ENCODE measurements at places on chromosomes 12 and 14. TPM values are rescaled to one million over a fixed set of nuclear protein-coding genes. Genes with fewer than 3 reads are reported as not detected.

DNA sequence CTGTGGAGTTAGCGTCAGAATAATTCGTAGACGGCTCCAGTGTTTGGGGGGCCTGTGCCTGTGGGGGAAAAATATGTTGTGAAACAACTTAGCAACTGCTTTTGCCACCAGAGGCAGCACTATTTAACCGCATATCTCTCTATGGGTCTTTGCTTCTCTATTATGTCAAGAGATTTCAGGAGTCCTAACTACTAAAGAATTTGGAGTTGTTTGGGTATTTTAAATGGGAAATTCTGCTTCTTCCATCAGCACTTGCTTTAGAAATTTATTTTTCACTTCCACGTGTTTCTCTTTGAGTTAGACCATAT, 594 bp upstream of the CLEC14A start:
- DNase-seq, result no peak

DNA sequence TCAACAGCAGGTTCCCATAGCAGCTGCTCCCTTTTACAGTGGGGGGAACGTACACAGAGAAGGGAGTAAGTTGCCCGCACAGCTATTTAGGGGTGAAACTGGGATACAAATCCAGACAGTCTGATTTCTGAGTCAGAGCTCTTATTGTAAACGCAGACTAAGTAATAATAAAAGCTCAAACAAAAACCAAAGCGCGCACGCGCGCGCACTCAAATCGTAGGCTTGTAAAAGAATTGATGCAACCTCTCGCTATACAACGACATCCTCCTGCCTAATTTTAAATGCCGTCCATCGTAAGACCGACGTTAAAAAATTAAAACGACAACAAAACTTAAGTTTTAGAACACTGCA, 747 bp upstream of the DACT1 start:
- peak; percentile 66 for DNase-seq

DNA sequence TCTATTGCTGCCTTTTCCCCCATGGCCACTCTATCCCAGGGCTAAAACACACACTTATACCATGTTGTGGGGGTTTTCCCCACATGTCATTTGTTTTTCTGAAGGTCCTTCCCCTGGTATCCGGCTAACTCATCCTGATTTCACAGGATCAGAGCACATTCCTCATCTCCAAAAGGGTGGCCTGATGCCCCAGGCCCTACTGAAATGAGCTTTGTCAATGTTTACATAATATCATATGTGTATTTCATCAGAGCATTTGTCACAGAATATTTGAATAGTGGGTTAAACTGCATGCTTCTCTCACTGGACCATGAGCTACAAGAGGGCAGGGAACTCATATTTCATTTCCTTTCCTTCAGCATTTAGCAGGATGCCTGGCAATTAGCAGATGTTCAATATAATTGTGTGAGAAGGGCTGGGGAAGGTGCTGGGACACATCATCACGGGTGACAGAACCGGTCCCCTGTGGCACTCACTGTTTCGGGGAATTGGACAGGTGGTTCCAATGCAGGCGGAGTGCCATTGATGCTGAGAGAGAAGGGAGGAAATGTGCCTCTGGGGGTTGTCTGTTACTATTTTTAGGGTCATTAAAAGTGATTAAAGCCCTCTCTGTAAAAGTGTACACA, 26.8 kb downstream of the EMP1 start:
- DNase-seq, result no peak

- no peak for DNase-seq
Observed at GRCh38 chr12:130646716-130647370, 69.3 kb downstream of the RIMBP2 start.

- DNase-seq, result no peak
Observed at GRCh38 chr12:13950502-13950901, 30.9 kb downstream of the GRIN2B start.

GRCh38 chr12:62562846-62563245, 96.2 kb downstream of the MON2 start:
- no peak for DNase-seq

DNA sequence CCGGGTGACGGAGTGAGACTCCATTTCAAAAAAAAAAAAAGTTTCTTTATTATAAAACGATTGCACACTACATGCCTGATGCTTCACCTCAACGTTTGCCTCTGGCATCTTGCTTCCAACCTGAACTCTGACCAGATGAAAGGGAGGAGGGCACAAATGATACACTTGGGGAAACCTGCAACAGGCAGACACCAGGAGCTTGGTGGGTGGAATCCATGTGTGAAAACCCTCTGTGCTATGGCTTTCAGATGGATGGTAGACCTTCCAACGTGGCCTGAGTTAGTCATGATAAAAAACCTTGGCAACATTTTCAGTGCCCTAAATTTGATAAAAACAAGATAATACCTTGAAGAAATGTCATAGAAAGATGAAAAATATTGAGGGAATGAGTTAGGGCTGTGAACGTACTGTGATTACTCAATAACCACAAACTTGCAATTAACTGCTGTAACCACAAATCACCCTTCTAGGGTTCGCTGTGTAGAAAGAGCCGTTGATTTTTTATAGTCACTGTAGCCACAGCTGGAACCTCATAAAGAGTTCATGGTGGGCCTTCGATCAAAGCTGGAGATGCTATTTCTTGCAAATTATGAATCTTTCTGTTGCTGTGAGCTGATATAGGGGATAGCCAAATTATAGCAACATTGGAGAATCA, 26.1 kb upstream of the GZMB start:
- DNase-seq, result no peak

DNA sequence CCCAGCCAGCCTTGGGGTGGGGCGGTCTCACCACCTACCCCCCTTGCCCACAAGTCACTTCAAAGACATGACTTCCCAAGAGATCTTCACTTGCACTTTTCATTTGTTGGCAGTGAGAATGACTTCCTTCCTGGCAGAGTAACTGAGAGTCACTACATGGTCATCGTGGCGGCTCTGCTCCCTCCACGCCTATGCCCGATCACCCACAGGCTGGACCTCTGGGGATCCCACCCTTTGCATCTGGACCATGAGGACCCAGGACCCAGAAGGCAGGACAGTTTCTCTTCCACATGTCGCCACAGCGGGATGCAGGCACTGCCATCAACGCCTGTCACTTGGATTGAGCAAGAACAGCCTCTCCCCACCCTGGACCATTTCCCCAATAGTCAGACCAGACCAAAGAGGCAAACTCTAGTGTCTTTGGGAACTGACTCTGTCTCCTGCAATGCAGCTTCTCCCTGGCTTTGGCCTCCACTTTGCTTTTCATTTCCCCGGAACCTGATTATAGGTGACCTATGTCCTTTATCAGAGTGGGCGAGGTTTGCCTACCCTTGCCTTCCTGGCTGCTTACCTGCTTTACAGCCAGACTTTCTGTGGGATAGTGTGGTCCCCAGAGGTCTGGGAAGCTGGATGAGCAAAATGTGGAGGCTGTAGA, 3.6 kb downstream of the VDR start:
- DNase-seq, result no peak

DNA sequence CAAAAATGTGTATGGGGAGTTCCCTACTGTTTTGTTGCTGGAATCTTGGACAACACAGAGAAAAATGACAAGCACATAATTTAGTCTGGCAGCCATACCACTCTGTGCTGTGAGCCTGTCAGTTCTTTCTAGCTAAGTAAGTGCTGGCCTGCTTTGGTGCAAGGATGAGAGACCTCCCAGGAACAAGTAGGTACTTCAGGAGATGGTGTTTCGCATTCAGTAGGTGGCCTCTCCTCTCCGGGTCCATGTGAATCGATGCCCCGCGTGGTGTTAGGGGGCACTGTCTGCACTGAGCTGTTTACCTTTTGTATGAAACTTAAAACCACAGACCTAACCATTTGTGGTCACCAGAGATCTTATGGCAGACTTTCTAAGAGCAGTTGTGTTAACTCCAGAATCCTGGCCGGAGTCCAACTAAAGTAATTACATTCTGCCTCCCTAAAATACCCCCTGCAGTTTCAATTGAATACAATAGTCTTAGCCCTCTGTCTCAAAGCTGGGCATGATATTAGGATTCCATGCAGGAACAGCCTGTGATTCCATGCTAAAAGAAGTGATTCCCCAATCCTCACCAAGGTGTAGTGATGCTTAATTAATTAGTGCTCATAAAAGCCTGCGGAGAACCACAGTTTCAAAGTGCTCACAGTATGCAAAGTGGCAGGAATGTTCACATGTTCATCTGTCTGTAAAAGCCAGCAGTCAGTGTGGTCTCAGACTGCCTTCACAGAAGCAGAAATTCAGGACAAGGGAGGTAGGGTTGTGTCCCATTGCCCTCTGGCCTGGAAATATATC, 64.2 kb downstream of the LLPH start:
- DNase-seq, result no peak

DNA sequence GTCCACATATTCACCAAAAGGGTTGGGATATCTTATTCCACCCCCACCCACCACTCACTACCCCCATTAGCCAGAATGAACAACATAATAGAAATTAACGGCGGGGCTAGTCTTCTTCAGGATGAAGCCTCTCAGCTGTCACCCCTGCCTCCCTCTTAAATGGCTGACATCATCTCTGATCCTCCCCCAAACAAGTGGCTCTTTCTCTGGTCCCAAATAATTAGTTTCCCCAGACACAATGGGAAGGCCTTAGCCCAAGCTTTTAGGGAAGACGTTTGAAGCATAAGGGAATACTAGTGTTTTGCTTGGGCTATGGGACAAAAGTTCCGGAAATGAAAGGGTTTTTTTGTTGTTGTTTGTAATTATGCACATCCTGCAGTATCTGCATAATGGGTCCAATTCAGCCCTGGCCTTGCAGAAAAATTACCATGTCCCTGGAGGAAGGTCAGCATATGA, 13.8 kb downstream of the STON2 start:
- DNase-seq, result no peak

DNA sequence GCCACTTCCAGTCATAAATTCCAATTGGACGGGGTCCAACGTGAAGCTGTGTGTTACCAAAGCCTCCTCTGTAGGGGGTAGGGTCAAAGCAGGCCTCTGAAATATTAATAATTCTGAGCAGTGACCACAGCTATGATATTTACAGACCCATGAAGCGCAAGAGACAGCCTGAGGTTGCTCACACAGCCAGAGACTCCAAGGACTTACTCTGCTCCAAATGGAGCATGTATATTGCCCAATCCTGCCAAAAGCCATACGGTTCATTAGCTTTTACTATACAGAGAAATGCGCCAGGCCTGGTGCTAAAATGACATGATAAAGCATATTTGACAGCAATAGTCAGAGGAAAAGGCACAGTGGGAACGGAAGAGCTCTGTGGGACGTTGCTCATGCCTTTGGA, 151.3 kb downstream of the PAH start:
- DNase-seq, result no peak

DNA sequence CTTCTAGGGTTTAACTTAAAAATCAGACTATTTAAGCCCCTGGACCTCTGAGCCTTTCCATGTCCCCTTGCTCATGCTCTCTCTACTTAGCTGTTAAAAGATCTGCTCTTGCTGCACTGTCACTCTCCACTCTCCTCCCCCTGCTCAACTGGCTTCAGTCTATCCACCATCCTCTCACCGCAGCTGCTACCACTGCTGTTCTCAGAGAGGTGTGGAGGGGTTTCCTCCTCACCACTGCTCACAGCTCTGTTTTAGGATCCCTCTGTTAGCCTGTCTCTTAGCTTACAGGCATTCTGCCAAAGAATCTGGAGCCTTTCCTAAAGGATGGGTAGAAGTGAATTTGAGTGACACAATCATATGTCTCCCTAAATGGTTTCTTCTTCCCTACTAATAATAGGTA, 43.7 kb upstream of the ATP2B1 start:
- DNase-seq, result no peak

ACSS3 gene
- not detected for total RNA-seq

PMCH gene
- total RNA-seq, result not detected

PGF gene
- 0.11 TPM for total RNA-seq

ST8SIA1 gene
- 5.7 TPM for total RNA-seq

PDE3A gene
- total RNA-seq, result not detected

TAS2R30 gene
- total RNA-seq, result 4.9 TPM

CRY1 gene
- 70.7 TPM for total RNA-seq

CCDC197 gene
- not detected for total RNA-seq

ADGRD1 gene
- 0.22 TPM for total RNA-seq

ADAMTS20 gene
- total RNA-seq, result not detected

Data from CD4-positive, alpha-beta T cell (primary cell).